Ascending aorta (tissue), 2 donors: ENCODE measurements at places on chromosomes 3 and 15.

DNA sequence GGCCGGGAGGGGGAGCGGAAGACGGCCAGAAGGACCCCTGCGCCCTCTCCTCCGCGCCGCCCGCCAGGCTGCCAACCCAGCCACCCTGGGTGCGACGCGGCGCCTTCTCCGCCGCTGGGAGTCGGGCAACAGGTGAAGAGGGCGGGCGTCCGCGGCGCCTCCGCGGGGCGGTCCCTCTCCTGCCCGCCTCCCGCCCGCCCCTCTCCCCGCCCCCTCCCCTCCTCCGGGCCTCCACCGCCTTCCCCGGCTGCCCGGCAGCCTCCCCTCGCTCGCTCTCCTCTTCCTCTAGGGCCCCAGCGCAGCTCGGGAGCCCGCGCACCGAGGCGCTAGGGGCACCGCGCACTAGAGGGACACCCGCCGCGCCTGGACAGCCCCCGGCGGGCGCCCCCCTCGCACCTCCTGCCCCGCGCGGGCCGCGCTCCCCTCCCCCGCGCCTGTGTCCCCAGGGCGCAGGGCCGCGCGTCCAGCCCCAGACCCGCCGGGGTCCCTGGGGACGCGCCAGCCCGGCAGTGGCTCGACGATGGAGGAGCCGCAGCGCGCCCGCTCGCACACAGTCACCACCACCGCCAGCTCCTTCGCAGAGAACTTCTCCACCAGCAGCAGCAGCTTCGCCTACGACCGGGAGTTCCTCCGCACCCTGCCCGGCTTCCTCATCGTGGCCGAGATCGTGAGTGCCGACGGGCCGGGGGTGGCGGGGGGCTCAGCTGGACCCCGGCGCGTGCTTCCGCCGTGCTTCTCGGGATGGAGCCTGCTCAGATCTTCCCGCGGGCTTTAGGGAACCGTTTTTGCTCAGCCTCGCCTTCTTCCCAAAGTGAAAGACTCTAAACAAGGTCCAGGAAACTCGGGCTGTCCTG is at the start of gene CMTM8:
TSS of gene CMTM8 (plus strand) at position 228 of the 854 bp plus-strand sequence. CDS start at position 521, 293 bp downstream.
- DNase-seq: no peak

DNA sequence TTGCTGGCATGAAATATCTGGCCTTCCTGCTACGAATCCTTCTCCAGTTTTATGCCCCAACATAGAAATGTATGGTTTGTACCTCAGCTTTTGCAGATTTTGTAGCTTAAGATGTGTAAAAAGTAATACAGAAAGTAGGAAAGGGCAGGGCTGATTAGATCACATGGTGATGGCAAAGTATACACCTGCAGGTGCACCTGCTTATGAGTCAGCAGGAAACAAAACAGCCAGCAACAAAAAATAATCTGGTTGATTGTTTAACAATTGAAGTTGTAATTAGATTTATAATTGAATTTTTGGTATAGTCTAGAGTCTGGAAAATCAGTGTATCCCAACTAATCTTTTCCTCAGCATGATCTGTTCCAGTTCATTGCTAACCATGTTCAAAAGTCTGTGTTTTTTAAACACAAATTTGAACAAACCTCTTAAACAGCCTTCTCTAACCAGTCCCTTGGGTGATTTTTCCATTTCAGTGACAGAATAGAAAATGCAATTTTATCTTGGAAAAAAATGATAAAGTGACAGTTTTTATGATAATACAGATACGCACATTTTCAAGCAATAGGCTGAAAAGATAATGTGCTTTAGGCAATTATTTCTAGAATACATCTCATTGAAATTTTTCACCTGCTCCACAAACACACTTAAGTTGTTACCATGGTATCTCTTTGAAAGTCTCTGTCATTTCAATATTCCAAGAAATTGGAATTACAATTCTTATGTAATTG is 477.4 kb downstream of the NAALADL2 start:
- no peak for DNase-seq

DNA sequence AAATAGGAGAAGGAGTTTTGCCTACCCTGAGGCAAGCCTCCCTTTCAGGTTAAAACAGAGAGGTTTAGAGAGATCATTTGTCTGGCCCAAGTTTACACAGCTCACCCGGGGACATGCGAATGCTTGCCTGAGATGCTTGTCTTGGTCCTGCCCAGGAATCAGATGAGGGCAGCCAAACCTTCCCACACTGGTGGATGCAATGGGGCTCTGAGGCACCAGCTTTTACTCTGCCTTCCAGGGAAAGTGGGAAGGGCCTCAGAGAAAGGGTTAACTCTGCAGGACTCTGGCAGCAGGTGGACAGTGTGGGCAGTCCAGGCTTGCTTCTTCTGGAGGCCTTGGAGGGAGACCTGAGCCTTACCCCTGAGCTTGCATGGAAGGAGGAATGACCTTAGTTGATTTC is 90.0 kb downstream of the LRRK1 start:
- no peak for DNase-seq

DNA sequence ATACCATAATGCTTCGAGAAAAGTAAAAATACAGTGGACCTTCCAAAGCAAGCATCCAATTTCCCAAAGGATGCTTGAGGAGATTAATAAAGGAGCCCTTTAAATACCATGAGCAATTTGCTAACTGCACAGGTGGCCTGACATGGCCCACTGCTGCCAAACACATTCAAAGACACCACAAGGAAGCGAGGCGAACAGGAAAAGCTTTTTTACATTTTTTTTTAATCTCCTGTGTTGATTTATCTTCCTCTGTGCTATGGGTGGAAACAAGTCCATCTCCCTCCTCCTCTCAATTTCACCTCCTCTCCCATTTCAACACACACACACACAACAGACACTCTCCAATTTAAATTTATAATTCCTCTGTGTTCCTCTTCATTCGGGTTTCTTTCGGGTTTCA is 243.4 kb downstream of the IGSF11 start:
- DNase-seq: no peak

DNA sequence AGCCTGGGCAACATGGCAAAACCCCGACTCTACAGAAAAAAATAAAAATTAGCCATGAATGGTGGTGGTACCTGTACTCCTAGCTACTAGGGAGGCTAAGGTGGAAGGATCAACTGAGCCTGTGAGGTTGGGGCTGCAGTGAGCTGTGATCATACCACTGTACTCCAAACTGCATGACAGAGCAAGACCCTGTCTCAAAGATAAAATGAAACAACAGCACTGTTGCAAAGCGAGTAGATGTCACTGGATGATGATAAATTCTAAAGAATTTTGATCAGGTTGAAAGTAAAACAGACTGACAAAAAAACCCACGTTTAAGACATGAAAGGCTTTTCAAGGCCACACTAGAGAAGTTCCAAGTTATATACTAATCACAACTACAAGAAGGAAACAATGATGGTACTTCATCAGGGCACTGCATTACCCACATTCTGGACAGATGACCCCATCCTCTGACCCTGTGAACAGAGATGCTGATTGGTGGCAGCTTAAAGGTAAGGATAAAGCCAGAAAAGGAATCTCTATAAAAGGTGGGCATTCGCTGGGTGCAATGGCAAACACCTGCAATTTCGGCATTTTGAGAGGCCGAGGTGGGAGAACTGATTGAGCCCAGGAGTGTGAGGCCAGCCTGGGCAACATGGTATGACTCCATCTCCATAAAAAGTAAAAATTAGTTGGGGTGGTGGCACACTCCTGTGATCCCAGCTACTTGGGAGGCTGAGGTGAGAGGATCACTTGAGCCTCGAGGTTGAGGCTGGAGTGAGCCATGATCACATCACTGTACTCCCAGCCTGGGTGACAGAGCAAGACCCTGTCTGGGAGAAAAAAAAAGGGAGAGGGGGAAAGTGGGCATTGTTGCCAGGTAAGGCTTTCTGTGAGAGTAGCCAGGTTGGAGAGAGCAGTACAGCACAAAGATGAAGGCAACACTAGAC is 59.2 kb downstream of the TBL1XR1 start:
- no peak for DNase-seq

DNA sequence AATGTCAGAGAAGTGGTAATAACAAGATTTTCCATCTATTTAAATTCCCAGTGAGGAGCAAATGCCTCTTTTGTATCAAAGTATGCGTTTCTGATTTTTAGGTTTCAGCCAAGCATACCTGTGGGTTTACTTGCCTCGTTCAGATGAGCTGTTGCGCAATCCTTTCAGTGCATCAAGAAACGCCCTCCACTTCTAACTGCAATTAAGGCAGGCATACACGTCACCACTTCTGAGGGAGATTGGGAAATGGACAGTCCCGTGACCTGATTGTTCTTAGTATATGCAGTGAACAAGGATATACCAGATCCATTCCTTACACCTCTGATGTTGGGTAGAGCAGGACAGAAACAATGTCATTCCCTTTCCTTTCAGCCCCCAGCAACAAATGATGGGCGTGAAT is 219.0 kb downstream of the ITPR1 start:
- DNase-seq: no peak

- DNase-seq: no peak
Observed at GRCh38 chr15:38038659-38039442, 104.4 kb downstream of the TMCO5A start.

GRCh38 chr3:138935863-138936740 is 10.8 kb downstream of the FOXL2 start:
- DNase-seq: peak; percentile 85
